ENCODE measurements at places on chromosomes 1 and 21.

GRCh38 chr1:203926025-203926540 lies 64.7 kb downstream of the SNRPE start:
- no peak overlapping the region for H3K4me3 ChIP-seq
- peaks cover 9% of the 10 kb centered on the region for H3K27me3 ChIP-seq
- DNase-seq = no peak
- H3K4me1 ChIP-seq = peaks cover 10% of the 10 kb centered on the region

- H3K27me3 ChIP-seq = no peaks in the 10 kb centered on the region
- no peak overlapping the region for H3K4me3 ChIP-seq
- no peaks in the 10 kb centered on the region for H3K4me1 ChIP-seq
- H3K27ac ChIP-seq = no peak overlapping the region
- no peak for DNase-seq
- H3K36me3 ChIP-seq = no peaks in the 10 kb centered on the region
Observed at GRCh38 chr1:219692981-219693380, 80.1 kb upstream of the ZC3H11B start.

GRCh38 chr21:28779914-28780313 lies 212.8 kb downstream of the LTN1 start:
- H3K4me3 ChIP-seq = no peak overlapping the region
- H3K27me3 ChIP-seq = no peaks in the 10 kb centered on the region
- peaks cover 27% of the 10 kb centered on the region for H3K4me1 ChIP-seq
- peaks cover 11% of the 10 kb centered on the region for H3K36me3 ChIP-seq
- no peak overlapping the region for H3K27ac ChIP-seq
- no peak for DNase-seq

- no peak overlapping the region for H3K4me3 ChIP-seq
- no peaks in the 10 kb centered on the region for H3K4me1 ChIP-seq
- H3K27me3 ChIP-seq = peaks cover 6% of the 10 kb centered on the region
- H3K36me3 ChIP-seq = no peaks in the 10 kb centered on the region
- DNase-seq = no peak
Observed at GRCh38 chr1:44035726-44036408, 4.6 kb upstream of the SLC6A9 start.

DNA sequence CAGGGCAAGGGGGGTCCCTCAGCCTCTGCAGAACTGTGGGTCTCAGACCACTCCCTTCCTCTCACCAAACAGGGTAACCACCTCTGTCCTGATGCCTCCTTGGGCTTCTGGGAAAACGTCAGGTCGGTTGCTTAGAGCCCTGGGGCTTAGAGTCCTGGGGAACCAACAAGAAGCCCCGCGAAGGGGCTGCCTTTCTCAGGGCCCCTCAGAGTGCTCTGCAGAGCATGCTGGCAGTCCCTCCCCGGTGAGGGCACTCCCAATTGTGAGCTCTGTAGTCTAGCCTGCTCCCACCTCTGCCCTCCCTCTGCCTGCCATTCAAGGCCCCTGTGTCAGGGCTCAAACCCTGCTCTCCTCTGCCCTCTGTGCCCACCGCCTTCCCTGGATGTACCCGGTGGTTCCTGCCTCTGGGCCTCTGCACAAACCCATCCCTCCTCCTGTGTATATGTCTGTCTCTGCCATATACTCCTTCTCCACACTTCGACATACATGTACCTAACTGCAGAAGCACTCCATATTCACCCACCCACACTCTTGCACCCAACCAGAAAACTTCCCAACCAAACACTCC lies 92.3 kb downstream of the DMRTB1 start:
- peaks cover 17% of the 10 kb centered on the region for H3K27me3 ChIP-seq
- DNase-seq = peak; percentile 58
- H3K36me3 ChIP-seq = no peaks in the 10 kb centered on the region

DNA sequence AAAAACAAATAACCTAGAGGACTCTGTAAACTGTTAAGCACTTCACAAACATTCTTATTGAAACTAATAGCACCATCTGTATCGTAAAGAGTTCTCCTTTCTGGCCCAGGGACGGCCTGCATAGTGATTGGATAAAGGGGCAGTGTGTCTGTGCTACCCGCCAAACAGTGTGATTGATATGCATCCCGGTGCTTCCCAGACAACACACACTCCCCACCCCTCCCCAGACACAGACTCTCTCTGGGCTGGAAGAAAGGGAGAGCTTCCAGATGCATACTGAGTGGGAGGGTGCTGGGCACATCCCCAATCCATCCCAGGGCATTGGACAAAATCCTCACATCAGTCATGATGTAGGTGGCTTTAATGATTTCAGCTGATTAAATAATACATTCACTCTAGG lies 3.7 kb downstream of the HSD11B1 start:
- no peak overlapping the region for H3K27ac ChIP-seq
- no peaks in the 10 kb centered on the region for H3K27me3 ChIP-seq
- no peaks in the 10 kb centered on the region for H3K36me3 ChIP-seq
- peaks cover 3% of the 10 kb centered on the region for H3K4me1 ChIP-seq

GRCh38 chr1:154320882-154321608 lies at the start of gene AQP10:
Gene AQP10 (plus strand): TSS chr1:154321093. CDS start chr1:154321156, 63 bp downstream.
- peaks cover 2% of the 10 kb centered on the region for H3K27me3 ChIP-seq
- H3K4me3 ChIP-seq = no peak within 1 kb of the TSS
- DNase-seq = no peak

GRCh38 chr1:104884939-104885338 lies 1135.2 kb downstream of the AMY1C start:
- no peak for DNase-seq
- H3K36me3 ChIP-seq = peaks cover 2% of the 10 kb centered on the region

GRCh38 chr1:29719253-29719652 lies 482.9 kb downstream of the PTPRU start:
- DNase-seq = peak; percentile 75
- H3K27ac ChIP-seq = peak overlapping the region; percentile 91
- H3K4me3 ChIP-seq = peak overlapping the region; percentile 86
- H3K4me1 ChIP-seq = peaks cover 40% of the 10 kb centered on the region
- peaks cover 25% of the 10 kb centered on the region for H3K36me3 ChIP-seq

DNA sequence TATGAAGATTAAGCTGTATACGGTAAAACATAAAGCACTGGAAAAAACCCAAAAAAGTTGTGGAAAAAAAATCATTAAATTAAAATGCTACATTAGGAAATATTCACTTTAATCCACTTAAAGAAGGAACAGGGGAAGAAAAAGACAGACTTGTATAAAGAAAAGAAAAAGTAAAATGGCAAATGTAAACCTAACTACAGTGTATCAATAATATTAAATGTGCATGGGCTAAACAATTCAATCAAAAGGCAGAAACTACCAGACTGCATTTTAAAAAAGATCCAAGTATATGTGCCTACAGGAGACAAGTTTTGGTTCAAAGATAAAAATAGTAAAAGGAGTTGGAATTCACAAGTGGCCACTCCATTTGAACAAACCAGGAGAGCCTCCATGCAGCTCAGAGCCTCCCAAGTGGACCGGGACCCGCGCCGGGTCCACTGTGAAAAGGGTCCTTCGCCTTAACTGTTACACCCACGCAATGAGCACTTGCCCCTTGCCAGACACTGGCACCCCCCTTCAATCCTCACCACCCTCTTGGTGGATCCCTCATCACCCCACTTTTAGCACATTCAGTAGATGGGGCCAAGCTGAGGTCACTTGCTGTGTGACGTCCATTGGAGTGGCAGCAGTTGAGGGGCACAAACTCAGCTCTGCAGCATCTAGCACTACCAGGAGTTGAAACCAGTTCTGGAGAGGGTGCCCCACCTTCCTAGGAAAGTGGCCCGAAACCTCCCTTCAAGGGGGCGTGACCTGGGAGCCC lies 898 bp downstream of the C1orf174 start:
- H3K27me3 ChIP-seq = no peaks in the 10 kb centered on the region
- no peak for DNase-seq
- H3K27ac ChIP-seq = peak overlapping the region; percentile 84
- peaks cover 7% of the 10 kb centered on the region for H3K36me3 ChIP-seq
- peaks cover 41% of the 10 kb centered on the region for H3K4me1 ChIP-seq

DNA sequence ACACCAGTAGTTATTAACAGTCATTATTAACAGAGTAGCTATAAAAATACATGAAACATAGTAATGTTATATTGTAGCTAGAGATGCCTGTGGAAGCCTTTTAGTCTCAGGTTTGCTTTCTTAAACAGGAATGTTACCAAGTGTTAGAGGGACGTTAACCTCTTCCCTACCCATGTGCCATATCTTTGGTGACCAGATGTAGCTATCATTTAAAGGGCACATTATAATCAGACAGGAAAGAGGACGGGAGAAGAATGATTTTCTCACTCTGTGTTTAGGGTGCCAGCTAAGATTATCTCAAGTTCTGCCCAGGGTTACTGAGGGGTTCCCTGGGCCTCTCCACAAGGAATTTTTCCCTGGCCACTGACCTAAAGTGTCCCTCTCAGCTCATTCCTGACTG lies 20.9 kb upstream of the UBL4B start:
- no peaks in the 10 kb centered on the region for H3K4me1 ChIP-seq
- peaks cover 21% of the 10 kb centered on the region for H3K27me3 ChIP-seq
- no peak for DNase-seq

DNA sequence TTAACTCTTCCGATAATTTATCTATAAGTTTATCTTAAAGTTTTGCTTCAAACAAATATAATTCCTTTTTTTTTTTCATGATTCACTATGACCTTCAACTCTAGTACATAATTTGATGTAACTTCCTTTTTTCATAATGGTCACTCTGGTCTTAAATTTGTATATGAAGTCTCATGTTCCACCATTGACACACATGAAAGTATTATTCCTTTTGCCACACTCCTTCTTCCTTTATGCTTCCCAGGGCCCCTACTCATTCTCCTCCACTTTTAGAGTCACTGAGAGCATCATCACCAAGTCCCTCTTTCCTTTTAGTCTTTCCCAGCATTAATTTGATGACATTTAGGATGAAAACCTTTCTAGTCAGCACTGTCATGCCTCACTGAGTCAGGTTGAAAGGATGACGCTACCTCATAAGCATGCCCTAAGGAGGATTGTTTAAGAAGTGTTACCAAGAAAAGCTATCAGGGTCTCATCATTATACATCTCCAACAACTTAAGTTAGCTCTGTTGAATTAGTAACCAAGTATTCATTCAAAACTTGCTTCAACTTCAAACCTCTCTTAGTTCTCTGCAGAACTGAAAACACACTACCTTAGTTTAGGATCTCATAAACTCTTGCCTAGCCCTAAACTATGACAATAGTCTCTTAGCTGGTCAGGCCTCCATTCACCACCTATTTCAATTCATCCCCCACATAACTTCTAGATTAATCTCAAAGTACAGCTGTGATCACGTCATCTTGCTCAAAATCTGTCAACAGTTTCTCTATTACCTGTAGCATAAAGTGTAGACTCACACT lies 14.5 kb downstream of the AUNIP start:
- H3K4me1 ChIP-seq = no peaks in the 10 kb centered on the region
- H3K36me3 ChIP-seq = no peaks in the 10 kb centered on the region
- H3K4me3 ChIP-seq = no peak overlapping the region
- no peak for DNase-seq

- H3K27me3 ChIP-seq = no peaks in the 10 kb centered on the region
- H3K4me1 ChIP-seq = peaks cover 9% of the 10 kb centered on the region
- no peaks in the 10 kb centered on the region for H3K36me3 ChIP-seq
- DNase-seq = no peak
- no peak overlapping the region for H3K27ac ChIP-seq
Observed at GRCh38 chr1:229204921-229205777, 65.8 kb upstream of the RAB4A start.

- H3K4me3 ChIP-seq = no peak overlapping the region
- DNase-seq = no peak
- H3K27ac ChIP-seq = no peak overlapping the region
- peaks cover 10% of the 10 kb centered on the region for H3K4me1 ChIP-seq
Observed at GRCh38 chr21:45143855-45144254, 69.5 kb downstream of the ADARB1 start.

DNA sequence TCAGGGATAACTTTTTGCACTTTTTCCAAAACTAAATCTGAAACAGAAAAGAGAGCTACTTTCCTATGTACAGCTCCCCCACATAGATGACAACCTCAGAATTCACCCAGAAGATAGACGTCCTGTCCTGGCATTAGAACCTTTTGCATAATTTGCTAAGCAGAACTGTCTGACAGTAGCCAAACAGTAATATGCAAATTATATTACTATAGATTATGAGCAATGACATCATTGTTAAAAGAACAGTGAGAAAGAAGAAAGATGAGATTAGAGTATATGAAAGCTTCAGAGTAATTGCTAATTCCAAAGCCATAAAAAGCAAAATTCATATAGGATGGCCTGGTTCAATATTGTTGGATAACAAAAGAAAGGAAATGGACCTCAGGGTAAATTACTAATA lies 43.7 kb downstream of the SLC44A5 start:
- peaks cover 10% of the 10 kb centered on the region for H3K27me3 ChIP-seq
- no peak for DNase-seq
- no peaks in the 10 kb centered on the region for H3K36me3 ChIP-seq
- no peaks in the 10 kb centered on the region for H3K4me1 ChIP-seq
- H3K27ac ChIP-seq = no peak overlapping the region

GRCh38 chr1:200364091-200364759 lies 45.6 kb downstream of the ZNF281 start:
- no peaks in the 10 kb centered on the region for H3K36me3 ChIP-seq
- H3K27ac ChIP-seq = no peak overlapping the region
- H3K4me3 ChIP-seq = no peak overlapping the region
- peaks cover 5% of the 10 kb centered on the region for H3K4me1 ChIP-seq

DNA sequence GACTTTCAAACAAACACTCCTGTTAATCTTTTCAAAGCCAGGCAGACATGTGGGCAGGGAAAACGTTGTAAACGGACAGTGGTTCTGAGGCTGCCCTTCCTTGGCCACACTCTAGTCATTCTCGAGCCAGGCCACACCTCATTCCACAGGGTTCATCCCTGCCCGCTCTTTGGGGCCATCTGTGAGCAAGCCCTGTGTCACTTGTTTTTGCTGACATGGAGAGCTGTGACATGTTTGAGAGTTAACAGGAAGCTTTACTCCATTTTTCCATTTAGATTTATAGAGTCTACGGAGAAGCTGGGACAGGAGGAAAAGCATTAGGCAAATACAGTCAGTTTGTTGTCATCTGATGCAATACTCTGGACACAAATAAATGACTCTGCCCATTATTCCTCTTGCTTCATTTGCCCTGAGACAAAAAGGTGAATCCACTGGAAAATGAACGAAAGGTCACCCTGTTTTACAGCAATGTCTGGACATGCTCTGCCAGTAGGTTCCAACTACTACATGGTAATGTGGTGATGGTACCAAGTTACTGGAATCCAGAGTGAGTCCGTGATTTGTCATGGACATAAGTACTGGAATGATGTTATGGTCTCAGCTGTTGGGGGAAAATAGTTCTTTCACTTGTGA lies 126.9 kb downstream of the CLIC6 start:
- H3K4me1 ChIP-seq = peaks cover 6% of the 10 kb centered on the region
- H3K27me3 ChIP-seq = no peaks in the 10 kb centered on the region
- peaks cover 18% of the 10 kb centered on the region for H3K36me3 ChIP-seq
- peak overlapping the region; percentile 69 for H3K27ac ChIP-seq
- no peak overlapping the region for H3K4me3 ChIP-seq
- no peak for DNase-seq

GRCh38 chr1:94971491-94971924 lies 44.6 kb upstream of the CNN3 start:
- no peak overlapping the region for H3K4me3 ChIP-seq
- no peak overlapping the region for H3K27ac ChIP-seq
- no peak for DNase-seq
- H3K27me3 ChIP-seq = no peaks in the 10 kb centered on the region

GRCh38 chr1:193118194-193118593 lies 3.6 kb upstream of the CDC73 start:
- no peak for DNase-seq
- peaks cover 6% of the 10 kb centered on the region for H3K36me3 ChIP-seq
- H3K4me1 ChIP-seq = peaks cover 7% of the 10 kb centered on the region

Data from natural killer cell treated with Interleukin-12 subunit alpha and Interleukin-12 subunit beta and Interleukin-15 and Interleukin-18, amount 100 ng/mL, for 72 hours (primary cell).